ENCODE measurements at places on chromosomes 12 and 14.

GRCh38 chr12:127125607-127126259 lies 1141.2 kb upstream of the TMEM132C start:
- no peak for DNase-seq

DNA sequence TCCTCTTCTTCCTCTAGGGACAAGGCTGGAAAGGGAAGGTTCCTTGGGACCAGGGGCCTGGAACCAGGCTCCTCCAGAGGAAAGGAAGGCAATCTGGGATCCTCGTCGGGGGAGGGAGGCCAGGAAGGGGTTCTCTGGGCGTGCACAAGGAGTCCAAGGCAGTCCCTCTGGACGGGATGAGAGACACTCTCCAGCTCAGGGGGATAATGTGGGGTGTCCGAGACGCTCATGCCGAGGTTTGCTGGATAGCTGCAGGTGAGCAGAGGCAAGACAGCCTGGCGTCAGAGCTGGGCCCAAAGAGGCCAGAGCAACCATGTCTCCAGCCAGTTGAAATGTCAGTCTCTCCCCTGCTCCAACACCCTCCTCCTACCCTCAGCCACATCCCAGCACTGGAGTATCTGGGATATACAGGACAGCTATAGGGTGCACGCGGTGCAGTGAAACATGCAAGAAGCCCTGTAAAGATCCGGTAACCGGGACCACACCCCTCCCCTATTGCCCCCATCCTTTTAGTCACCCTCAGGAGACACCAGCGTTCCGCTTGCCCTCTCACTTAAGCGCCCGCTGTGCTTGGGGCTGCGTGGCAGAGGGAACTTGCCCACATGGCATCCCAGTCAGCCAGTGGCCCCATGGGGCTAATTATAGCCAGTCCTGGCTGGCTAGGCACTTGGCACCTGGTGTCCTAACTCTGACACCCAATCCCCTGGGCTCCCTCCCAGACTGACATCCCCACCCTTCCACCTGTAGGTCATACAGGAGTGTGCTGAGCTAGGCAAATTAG lies at the start of gene KLHL33:
TSS of gene KLHL33 (minus strand) at position 585 of the 781 bp plus-strand sequence. CDS start at position 230, 355 bp downstream.
- no peak for DNase-seq

GRCh38 chr12:102172436-102172835 lies 25.2 kb downstream of the PMCH start:
- DNase-seq: no peak

DNA sequence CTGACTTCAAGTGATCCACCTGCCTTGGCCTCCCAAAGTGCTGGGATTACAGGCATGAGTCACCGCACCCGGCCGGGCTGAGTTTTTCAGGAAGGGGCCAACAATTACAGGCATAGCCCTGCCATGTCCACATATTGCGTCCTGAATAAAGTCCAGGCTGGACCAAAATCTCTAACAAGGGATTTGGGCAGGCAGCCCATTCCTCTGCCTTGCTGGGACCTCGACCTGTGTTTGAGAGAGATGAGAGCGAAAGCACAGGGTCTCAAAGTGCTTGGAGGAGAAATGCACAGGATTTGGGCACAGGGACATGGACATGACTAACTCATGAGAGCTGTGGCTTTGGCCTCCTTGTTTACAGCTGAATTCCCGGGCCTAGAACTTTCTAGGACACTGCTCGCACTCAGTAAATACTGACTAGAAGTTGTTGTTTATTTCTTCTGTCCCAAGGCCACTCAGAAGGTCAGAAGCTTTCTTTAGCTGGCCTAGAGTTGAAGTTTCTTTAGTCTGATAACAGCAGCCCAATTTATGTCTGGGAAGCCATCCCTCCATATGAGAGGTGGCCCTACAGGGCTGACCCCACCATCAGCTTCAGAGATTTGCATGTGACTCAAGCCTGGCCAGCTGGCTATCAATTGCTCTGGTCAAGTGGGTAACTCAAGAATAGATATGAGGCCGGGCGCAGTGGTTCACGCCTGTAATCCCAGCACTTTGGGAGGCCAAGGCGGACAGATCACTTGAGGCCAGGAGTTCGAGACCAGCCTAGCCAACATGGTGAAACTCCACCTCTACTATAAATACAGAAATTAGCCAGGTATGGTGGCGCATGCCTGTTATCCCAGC lies 11.7 kb downstream of the CAMKK2 start:
- no peak for DNase-seq

GRCh38 chr14:52649511-52649910 lies 45.8 kb downstream of the ERO1A start:
- DNase-seq: no peak

GRCh38 chr12:114131824-114132223 lies 165.7 kb upstream of the RBM19 start:
- no peak for DNase-seq

DNA sequence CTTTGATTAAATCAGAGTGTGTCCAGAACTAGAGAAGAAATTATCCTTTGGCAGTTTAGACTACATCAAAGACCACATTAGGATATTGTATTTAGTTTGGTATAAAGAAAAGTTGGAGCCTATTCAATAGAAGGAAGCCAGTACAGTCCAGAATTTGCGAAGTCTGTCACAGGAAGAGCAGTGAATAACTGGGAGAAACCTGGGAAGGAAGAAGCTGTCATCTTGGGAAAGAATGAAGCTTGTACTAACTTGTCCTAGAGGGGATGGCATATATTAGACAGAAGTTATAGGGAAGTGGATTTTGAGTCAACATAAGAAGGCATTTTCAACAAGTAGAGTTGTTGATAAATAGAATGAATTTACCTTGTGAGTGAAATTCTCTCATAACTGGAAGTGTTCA lies 386.7 kb downstream of the LRIG3 start:
- no peak for DNase-seq

DNA sequence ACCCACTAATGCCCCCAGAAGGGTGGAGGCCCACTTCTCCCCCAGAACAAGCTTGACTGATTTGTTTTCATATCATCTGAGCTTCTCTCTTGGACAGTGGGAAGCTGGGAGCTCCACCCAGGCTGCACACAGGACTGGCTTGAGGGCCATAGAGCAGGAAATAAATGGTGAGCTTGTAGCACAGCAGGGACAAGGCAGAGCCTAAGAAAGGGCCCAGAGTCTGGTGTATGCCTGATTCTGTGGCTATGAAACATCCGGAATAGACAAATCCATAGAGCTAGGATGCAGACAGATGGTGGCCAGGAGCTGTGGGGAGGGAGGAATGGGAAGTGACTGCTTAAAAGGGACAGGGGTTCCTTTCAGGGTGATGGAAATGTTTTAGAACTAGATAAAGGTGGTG lies 79.0 kb downstream of the ARL6IP4 start:
- no peak for DNase-seq

DNA sequence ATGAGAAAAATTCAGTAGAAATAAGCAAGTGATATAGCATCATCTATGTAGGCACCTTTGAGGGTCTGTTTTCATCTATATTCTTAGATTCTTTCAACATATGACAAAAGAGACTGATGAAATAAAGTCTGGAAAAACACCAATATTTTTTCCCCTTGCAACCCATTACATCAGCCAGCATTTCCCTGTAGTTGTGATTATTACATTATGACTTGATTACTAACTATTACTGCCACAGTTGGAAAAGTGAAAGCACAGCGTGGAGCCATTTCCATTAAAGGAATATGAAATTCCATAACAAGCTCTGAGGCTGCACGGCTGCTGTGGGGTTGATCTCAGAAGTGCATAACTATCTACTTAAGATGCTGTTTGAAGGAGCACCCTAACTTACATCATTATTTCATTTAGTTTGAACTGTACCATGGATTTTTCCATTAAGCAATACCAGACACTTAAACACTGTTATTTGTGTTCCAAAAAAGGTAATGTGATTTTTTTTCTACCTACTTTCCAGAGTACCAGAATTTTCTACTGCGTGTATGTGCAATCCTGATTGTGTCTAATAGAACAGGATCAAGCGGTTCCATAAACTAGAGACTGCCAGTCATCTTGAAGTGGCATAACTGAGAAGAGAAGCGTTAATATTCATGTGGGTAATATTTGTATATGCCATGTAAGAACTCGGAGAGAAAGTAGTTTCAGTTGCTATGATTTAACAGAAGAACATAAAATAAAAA lies 405.5 kb downstream of the MDGA2 start:
- DNase-seq: no peak

DNA sequence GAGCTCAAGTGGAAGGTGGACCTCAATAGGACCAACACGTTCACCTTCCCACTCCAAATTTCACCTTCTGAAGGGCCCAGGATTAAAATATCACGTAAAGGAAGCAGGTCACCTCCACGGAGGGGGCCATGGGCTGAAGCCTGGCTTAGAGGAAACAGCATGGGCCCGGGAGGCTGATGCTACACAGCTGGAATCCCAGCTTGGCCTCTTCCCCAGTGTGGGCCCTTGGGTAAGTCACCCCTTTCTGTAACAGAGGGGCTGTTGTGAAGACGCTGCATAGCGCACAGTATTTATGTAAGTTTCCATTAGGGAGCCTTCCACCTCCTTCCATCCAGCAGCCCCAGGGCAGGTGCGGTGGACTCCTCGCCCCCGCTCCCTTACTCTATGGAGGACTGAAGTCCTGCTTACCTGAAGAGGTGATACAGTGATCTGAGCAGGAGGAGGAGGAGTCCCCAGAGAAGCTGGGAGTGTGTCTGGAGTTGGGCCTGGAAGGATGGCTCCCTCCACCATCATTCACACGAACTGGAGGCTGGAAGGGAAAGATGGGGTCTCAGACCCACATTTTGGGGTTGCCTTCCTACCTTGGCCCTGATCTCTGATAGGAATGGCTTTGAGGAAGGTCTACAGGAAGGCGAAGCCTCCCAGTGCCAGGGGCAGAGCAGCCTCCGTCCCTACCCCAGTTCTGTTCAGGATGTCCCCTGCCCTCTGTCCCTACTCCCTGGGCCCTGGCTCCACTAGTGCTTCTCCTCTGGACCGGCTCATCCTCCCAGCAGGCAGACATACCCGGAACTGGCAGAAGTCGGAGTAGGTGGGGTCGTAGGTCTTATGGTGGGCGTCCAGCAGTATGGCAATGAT lies 37.2 kb upstream of the HDAC7 start:
- no peak for DNase-seq

Data from stimulated activated CD8-positive, alpha-beta memory T cell treated with anti-CD3 and anti-CD28 coated beads, Interleukin-4, amount 100 ng/mL, for 4 hours (primary cell).